ENCODE measurements at places on chromosomes 1 and 21.
A peak's percentile ranks its signal among the peaks of the same experiment; 100 is the strongest.

GRCh38 chr1:209398313-209398991 lies 185.1 kb upstream of the CAMK1G start:
- DNase-seq: no peak

- no peak for DNase-seq
These were observed 879.4 kb downstream of the MRPL39 start for GRCh38 chr21:24727803-24728440.

- no peak for DNase-seq
These were observed 39.6 kb upstream of the COL6A1 start for GRCh38 chr21:45941717-45942546.

- peak; percentile 71 for DNase-seq
These were observed 14.4 kb upstream of the KCNH1 start for GRCh38 chr1:211148366-211148765.

DNA sequence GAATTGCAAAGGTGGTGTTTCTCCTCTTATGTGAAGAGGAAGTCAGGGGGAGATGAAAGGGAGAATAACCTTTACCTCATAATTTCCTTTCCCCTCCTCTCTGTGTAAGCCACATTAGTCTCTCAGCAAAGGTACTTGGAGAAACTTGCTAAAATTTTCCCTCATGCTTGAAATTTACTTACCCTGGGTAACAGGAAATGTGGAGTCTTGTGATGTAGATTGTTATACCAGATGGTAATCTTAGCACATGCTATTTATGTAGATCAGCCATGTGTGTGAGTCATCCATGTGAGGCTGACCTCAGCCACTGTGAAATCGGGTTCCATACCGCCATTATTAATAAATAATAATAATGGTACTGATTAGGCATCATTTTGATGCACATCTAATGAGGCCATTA lies 128.4 kb downstream of the TGFB2 start:
- DNase-seq: no peak

- no peak for DNase-seq
These were observed 32.3 kb downstream of the TMCC2 start for GRCh38 chr1:205259998-205260397.

DNA sequence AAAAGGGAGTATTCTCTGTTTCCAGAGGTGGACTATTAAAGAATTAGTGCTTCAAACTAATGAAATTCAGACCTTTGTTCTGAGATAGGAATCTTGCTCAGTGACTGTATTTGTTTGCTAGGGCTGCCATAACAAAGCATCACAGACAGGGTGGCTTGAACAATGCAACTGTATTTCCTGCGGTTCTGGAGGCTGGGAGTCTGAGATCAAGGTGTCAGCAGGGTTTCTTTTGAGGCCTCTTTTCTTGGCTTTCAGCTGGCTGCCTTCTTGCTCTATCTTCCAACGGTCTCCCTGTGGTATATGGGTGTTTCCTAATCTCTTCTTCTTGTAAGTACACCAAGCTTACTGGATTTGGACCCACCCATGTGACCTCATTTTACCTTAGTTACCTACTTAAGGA lies 264.6 kb upstream of the PROX1 start:
- no peak for DNase-seq

DNA sequence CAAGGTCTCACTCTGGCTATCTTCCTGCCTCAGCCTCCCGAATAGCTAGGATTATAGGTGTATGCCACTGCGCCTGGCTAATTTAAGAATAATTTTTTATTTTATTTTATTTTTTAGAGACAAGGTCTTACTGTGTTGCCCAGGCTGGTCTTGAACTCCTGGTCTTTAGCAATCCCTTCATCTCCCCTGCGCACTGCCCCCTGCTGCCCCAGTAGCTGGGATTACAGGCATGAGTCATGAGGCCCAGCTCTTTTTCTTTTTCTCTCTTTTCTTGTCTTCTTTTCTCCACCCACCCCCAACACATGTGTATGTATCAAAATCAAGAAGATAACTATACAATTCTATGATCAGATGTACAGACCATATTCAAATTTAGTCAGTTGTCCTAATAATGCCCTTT lies 87.2 kb downstream of the PEX14 start:
- DNase-seq: no peak

DNA sequence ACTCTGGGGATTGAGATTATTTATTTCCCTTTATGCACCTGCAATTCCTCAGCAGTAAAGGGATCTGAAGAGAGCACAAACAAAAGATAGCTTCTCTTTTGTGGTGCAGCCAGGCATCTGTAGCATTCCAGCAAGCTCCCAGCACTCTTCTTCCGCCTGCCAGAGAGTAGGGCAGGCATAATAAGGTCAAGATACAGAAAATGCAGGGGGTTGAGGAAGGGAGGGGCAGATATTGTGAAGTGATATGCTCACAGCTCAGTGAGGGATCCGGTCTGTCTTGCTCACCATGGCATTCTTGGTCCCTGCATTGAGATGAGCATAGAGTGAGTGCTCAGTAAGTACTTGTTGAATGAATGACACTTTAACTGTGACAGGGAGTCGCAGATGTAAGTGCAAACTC lies 23.9 kb downstream of the FASLG start:
- DNase-seq: no peak

GRCh38 chr1:6962996-6963911 lies 178.0 kb downstream of the CAMTA1 start:
- DNase-seq: peak; percentile 95

DNA sequence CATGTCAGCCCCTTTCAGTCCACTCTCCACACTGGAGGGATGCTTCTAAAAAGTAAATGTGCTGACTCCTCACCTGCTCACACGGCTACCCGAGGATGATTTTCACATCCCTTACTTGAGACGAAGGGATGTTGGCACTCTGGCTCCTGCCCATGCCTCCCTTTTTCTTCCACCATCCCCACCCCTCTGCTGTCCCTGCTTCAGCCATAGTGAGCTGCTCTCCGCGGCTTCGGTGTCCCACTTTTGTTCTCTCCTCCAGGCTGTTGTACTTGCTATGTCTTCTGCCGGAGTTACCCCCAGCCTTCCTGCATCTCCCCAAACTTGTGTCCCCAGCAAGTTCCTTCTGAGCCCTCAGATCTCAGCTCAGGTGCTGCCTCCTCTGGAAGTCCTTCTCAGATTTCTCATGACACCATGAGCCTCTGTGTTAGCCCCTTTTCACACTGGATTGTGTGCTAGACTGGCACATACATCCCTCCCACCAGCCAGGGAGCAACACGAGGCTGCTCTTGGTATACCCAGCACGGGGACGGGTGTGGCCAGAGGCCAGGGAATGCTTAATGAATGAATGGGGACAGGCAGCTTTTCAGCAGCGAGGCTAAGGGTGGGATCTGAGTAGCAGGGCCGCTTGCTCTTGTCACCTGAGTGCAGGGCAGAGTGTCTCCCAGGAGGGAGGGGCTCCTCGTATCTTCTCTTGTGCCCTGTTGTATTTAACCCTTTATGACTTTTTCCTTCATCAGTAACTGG lies 1.3 kb downstream of the ACOT11 start:
- DNase-seq: no peak

All from DMS153 (cell line).